ENCODE measurements at places on chromosomes 1 and 21.

GRCh38 chr1:38690790-38691449, 168.7 kb downstream of the RRAGC start:
- no peak for DNase-seq

- no peak for DNase-seq
Measured at GRCh38 chr1:82485591-82486369, 685.0 kb downstream of the ADGRL2 start.

DNA sequence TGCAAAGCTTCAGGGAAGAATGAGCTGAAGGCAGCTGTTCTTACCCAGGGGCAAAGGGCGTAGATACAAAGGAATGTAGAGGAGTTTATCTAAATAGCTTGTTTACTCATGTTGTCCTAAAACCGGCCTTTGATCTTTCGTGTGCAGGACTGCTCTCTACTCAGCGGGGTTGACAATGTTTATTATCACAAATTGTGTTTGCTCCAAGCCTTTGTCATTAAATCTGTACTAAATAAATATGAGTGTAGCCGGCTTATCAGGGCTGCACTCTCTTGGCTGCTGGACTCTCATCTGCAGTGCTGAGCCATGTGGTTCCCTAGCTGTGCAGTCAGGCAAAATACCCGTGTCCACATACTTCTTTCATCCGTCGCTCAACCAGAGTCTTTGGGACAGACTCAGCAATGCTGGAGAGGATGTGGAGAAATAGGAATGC, 199.0 kb downstream of the LBR start:
- no peak for DNase-seq

DNA sequence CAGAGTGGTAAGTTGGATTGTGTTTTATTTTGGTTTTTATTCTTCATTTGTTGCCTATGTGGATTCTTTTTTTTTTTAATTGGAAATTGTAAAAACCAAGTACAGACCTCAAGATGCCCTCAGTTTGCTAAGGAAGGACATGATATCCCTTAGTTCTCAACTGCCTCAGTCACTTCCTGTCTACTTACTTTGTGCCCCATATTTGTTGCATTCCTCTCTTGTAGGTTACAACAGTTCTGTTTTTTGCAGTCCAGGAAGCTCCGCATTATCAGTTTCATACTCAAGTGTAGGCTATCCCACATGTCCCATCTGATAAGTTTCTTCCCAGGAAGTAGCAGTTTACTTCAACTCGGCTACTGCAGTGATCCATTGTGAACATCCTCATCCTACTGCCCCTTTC, 82.0 kb downstream of the RPAP2 start:
- no peak for DNase-seq

DNA sequence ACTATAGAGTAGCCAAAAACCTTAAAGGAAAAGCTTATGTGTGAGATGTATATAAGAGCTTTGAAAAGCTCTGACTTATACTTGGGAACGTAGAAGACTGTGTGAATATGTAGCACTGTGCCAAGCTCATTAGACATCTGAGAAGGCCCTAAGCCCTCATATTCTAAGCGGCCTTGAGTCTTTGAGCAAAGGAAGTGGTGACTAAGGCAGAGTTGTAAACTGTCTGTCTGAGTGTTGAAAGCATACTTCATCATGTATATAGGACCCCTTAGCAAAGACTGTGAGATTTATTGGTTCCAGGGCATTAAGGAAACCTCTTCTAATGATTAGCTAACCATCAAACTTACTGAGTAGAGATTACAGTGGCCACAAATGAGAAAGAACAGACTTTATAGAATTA, 153.3 kb upstream of the LYPLAL1 start:
- DNase-seq = no peak

DNA sequence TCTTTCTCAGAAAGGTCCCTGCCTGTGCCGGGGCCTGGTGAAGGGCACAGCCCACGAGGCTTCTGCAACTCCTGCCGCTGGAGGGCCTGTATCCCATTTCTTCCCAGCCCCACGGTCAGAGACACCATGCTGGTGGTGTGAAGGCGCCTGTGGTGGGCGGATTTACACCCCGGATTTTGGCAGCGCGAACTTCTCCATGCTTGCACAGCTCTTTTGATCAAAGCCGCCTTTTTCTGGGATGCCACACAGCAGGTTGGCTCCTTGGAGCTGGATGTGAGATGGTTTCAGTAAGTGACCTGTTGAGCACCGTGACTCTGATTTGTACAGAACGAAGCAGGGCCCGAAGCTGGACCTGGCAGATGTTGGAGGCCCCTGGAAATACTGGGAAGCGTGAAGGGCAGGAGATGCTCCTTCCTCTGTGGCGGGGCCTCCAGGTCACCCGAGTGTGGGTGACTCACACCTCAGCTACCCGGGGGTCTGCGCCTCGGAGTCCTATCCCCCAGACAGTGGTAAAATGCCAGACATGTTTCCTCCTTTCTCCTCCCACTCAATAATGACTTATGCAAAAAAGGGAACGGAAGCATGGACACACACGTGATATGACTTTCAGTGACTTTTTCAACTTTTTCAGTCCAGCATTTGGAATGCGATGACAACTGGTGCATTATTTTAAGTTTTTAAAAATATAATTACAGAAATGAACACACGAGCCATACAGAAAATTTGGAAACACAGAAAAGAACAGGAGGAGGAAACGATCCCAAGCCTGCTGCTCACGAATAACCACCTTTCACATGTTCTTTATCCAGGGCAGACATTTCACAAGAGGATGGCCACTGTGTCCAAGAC, 9.0 kb downstream of the UMODL1 start:
- DNase-seq = no peak

DNA sequence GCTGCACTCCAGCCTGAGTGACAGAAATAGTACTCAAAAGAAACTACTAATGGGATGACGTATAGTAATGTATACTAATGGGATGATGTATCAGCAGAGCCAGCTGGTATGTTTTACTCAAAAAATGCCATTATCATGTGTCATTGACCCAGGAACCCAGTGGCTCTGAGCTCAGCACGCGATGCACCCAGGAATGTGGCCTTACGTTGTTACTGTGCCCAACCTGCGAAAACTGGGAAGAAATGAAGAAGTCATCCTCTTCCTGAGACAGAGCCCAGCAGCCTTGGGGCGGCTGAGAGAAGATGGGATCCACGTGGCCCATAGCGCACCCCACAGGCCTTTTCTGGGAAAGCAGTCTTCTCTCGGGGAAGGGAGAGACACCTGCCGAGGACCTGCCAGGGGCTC, 8.8 kb downstream of the UBE2J2 start:
- no peak for DNase-seq

GRCh38 chr1:112141923-112142322, 152.5 kb upstream of the KCND3 start:
- no peak for DNase-seq

DNA sequence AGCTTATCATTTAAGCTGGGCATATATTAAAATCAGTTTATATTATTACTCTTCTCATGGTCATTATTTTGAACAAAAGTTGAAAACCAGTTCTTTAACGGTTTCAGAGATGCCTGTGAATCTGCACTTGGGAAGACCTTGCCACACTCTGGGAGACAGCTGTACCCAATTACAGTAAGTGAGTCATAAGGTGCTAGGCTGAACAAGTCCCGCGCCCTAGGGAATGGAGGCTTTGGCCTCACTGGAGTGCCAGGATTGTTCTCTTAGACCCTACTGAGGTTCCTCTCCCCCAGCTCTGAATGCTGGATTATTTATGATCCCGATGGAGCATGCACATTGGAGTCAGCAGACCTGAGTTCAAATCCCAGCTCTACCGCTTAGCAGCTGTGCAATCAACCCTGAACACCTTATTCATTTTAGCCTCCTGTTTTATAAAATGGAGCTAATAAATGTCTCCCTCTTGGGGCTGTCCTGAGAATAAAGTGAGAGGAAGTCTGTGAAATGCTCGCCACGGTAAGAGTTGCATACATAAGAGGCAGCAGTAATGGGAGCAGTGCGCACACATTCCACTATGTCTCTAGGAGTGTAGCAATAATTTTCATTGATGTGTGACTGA, 266.2 kb downstream of the FOXD2 start:
- DNase-seq = peak; percentile 33

DNA sequence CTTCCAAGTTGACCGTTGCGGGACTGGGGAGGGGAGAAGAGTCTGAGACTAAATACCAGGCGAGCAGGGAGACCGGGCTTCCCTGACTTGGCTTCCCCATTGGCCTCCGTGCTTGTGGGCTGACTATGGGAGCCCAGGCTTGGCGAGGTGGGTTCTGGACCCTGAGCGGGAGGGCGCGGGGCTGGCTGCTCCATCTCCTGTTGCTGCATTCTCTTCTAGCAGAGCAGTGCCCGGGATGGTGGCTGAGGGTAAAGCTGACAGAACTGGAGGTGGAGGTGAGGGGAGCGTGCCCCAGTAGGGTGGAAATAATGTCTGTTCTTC, 689 bp downstream of the LGR6 start:
- no peak for DNase-seq

DNA sequence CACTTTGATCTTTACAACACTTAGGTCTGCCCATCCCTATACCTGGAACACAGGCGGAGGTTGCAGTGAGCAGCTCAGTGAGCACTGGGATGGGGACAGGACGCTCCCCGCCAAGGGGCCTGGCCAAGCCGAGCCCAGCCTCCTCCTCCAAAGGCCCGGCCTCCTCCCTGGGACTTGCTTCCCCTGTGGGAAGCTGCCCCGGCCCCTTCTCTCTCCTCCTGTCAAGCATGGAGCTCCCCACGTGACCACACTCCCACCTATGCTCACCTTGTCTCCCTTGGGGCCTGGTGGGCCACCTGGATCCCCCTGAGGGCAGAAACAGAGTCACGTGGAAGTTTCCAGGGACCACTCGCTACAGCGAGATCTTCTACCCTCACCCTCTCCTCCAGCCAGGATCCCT, 12.9 kb downstream of the COL16A1 start:
- no peak for DNase-seq

DNA sequence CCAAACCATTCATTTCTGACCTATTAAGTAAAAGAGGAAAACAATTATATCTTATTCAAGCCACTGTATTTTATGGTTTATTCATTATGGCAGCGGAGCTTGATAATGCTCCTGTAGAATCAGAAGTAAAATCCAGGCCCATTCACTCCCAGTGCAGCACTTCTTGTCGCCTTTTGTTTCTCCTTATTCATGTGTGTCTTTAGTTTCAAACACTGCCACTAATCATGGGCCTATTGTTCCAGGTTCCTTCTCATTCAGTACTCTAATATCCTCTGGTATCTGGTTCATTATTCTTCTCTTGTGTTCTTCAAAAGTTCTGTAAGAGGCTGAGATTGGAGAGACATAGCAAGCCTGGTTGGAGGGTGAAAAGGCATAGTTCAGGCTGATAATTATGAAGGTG, 218.3 kb downstream of the LRRIQ3 start:
- no peak for DNase-seq

Measured in NAMALWA (cell line).